GM18507 (cell line): ENCODE measurements at places on chromosomes 5 and 9.

GRCh38 chr9:21336457-21336856 is 1.3 kb upstream of the KLHL9 start:
- no peak for DNase-seq

DNA sequence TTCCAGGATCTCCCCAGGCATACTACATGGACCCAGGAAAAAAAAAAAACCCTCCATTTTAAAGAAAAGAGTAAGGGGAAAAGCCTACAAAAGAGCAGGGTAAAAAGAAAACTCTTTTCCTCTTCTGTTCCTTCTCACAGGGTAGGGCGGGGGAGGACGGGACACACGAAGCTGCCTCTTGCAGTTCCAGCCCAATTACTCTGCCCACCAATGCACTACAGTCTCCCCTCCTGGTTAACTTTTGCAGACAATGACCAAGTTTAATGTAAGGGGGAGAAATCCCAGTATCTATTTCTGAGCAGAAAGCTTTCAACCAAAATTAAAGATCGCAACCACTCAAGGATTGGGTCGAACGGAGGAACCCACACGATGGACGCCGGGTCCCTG is 1.3 kb downstream of the BRD3 start:
- DNase-seq, result no peak

GRCh38 chr9:27090711-27091110 is 18.3 kb upstream of the TEK start:
- DNase-seq, result no peak

GRCh38 chr9:70614786-70615463 is 200.5 kb upstream of the KLF9 start:
- DNase-seq, result no peak

DNA sequence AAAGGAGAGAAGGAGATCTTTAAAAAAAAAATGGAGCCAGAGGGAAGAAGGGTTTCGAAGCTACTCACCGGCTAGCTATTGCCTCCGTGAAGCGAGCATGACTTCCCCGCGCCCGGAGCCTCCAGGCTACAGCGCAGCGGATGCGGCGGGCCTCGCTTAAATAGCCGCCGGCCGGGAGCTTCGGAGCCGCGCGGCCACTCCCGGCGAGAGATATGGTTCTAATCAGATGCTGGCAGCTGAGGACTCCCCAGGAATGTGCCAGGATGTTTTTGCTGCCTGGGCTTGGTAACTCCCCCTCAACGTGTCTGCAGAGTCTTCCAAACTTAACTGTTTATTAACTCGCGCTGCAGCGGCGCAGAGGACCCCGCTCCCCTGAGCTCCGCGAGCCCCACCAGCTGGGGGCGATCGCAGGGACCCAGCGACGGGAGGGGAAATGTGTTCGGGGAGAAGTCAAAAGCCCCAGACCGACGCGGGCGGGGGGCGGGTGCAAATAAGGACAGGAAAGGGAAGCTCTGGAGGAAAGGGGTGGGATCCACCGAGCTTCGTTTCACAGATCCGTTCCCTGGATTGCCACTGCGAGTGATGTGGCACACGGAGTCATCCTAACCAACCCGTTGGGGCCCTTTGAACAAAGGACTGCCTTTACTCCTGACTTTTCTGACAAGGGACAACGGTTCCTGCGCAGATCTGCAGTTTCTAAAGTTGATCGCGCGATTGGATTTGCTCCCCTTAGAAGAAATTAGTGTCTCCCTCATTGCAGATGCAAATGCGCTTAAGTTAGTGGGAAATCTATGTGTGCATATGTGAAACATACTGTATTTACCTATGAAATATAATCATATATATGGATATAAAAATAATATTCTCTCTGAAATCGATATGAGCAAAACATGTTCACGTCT is at the start of gene DAB2:
Gene DAB2, minus strand, starts transcription at position 245 of the 902 bp plus-strand sequence. CDS start 30,660 bp downstream, outside the sequence.
- DNase-seq, result no peak

DNA sequence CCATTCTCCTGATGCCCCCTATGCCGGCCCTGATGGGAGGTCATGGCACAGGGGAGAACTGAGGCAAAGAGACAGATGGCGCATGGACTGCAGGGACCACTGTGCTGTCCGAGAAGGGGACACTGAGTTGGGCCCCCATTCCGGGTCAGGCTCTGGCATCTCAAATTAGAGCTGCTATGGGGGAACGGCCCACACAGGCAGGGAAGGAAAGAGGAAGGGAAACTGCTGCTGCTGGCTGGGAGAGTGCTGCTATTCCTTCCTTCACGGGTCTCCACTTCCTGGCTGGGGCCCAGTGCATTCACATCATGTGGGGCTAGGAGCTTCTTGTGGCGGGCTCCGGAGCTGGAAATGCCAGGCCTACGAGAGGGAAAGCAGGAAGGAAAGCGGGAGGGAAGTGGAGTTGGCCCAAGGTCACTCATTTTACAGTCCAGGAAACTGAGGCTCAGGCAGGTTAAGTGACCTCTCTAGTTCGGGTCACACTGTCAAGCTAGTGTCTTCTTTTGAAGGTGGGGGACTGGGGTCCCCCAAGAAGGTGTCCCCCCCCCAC is 1.3 kb upstream of the CARD19 start:
- no peak for DNase-seq

- no peak for DNase-seq
These were observed 26.2 kb downstream of the NDUFA8 start for GRCh38 chr9:122133263-122133983.

DNA sequence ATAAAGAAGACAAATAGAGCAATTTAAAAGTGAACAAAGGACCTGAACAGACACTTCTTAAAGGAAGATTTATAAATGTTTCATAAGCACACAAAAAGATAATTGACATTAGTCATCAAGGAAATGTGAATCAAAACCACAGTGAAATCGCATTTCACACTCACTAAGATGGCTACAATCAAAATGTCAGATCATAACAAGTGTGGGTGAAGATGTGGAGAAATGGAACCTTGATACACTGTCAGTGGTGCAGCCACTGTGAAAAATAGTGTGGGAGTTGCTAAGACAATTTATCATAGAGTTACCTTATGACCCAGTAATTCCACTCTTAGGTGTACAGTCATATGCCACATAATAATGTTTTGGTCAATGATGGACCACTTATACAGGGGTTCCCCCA is 54.5 kb upstream of the HTR4 start:
- no peak for DNase-seq

DNA sequence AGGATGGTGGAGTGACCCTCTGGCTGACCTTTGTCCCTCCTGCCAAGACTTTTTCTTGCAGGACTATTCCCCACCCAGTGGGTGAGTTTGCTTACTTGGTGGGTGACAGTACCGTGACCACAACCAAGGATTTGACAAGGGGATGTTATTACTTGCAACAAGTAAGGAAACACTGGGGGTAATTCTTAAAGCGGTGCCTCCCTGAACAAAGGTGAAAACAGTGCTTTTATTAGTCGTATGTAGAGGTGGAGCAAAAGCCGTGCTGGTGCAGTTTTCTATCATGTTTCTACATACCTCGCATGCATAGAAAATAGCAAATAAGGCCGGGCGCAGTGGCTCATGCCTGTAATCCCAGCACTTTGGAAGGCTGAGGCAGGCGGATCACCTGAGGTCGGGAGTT is 41.0 kb upstream of the KDM4C start:
- no peak for DNase-seq

DNA sequence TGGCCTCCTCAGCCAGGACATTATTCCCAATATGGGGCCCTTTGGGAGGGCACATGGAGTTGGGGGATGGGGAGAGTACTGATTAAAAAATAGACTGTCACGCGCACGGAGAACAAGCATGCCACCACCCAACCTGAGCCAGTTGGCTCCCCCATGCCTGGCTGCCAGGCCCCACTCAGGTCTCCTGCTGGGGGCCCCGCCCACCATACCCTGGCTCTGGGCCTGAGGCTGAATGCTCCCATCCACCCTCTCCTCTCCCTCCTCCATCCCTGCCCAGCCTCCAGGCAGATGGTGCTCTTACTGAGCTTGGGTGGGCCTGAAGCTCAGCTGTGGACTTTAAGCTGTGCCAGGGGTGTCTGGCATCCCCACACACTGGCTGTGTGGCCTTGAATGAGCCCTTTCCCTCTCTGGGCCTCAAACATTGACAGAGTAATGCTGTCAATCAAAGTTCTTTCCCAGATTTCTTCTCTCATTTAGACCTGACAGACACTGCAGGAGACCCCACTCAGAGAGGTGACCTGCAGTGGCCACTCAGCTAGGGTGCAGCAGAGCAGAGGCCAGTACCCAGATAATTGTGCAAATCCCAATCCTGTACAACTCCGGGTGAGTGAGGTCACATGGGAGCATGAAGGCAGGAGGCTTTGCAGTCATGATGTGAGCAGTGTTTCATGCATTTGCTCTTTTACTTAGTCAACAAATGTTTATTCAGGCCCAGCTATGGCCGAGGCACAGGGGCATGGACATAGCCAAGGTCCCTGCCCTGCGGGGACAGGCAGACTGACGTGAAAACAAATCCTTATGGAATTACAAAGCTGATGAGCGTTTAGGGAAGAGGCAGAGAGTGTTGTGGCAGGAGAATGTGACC is 9.8 kb upstream of the SYNPO start:
- no peak for DNase-seq

DNA sequence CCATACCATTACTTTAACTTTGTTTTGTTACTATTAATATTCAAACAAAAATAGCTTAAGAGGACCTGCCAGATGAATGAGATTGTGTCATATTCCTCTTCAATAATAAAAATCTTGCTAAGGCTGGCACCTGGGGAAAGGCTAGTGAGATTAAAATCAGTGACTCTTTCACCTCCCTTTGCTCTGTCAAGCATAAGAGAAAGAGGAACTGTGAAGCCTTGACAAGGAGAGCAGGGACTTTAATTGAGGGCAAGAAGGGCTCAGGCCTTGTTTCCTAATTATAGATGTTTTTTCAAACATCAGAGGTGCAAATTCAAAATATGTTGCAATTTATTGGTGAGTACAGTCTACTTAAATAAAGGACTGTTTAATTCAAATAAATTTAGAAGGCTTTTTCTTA is 91.7 kb downstream of the SPATA31D1 start:
- no peak for DNase-seq

GRCh38 chr5:7391215-7391614 is 4.7 kb upstream of the ADCY2 start:
- no peak for DNase-seq

DNA sequence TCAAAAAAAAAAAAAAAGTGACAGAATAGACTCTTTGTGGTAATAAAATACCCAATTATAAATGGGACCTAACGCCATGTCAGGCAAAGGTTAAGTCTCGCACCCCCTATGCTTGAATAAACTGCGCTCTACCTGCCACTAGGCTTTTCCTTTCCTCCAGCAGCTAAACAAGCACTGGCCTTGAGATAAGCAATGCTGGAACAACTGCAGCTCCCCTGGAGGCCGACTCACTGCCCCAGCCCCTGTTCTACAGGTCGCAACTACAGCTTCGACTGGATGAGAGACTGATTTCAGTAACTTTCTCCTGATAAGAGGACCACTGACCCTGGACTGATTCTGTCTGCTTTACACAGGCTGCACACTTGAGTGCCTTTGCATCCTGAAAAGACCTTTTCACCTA is 210.2 kb downstream of the HSPA4 start:
- no peak for DNase-seq

DNA sequence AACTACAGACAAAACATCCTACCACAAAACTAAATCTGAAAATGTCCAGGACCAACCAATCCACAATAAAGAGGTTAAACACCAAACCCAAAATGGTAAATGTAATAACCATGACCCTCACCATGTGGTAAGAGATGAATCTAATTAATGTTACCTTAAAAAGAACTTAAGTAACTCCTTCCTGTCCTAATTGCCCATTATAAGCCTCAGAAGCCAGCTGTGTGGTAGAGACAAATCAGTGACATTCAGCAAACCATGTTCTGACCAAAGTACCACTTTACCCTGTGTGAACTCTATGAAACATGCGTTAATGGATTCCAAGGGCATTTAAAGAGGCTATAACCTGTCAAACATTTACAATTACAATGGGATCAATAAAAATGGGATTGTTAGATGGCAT is 25.0 kb downstream of the LPAR1 start:
- no peak for DNase-seq

- DNase-seq, result no peak
These were observed 259.2 kb downstream of the ARRDC3 start for GRCh38 chr5:91123901-91124300.

DNA sequence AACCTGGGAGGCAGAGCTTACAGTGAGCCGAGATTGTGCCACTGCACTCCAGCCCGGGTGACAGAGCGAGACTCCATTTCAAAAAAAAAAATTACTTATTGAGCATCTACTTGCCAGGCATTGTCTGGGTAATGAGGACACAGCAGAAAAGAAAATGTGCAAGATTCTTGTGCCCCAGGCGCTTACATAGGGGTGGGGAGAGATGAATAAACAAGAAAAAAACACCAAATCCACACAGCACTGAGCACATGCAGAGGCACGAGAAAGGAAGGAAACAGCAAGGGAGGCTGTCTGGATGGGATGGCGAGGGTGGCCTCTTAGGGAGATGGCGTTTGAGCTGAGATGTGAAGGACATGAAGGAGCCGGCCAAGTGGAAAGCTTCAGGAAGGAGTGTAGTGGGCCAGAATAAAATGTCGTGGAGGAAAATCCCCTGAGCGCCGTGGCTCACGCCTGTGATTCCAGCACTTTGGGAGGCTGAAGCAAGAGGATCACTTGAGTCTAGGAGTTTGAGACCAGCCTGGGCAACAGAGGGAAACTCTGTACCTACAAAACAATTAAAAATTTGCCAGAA is 13.9 kb downstream of the DYNC2I2 start:
- DNase-seq, result no peak

GRCh38 chr5:93874491-93874890 is 133.1 kb upstream of the POU5F2 start:
- DNase-seq, result no peak

- DNase-seq, result no peak
These were observed 46.1 kb downstream of the PRUNE2 start for GRCh38 chr9:76859860-76860259.

GRCh38 chr5:14816374-14816998 is 55.1 kb downstream of the ANKH start:
- DNase-seq, result no peak

GRCh38 chr5:83839788-83840187 is 119.1 kb upstream of the HAPLN1 start:
- DNase-seq, result no peak
